Stimulated activated CD8-positive, alpha-beta memory T cell treated with anti-CD3 and anti-CD28 coated beads, Interleukin-2, amount 100 ng/mL, for 1 hour (primary cell): ENCODE measurements at places on chromosomes 7 and 10.
A peak's percentile ranks its signal among the peaks of the same experiment; 100 is the strongest.

DNA sequence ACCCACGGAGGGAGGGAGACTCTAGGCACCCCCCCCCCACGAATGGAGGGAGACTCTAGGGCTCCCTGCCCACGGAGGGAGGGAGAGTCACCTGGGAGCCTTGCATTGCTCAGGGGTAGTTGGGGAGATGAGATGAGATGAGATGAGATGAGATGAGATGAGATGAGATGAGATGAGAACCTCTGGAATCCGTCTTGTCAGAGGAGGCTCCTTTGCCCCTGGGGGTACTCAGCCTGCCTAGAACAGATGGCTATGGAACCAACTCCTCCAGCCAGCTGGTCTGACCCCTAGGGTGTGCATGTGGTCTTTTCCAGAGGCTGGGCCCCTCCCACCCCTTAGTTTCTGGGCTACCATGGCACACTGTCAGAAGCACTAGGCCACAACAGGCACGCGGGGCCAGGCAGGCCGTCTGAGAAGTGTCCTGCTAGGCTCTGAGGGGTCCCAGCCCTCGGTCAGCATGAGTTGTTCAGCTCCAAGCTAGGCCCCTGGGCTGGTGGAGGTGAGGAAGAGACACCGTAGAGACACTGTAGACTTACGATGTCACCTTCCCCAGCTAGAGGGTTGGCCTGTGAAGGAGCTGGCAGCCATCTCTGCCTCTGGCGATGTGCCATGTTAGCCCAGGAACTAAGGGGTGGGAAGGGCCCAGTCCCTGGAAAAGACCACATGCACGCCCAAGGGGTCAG is 8.8 kb downstream of the TSPAN15 start:
- DNase-seq = no peak

GRCh38 chr7:17434841-17435692 is 136.6 kb downstream of the AHR start:
- DNase-seq = no peak

- no peak for DNase-seq
Observed at GRCh38 chr7:128200376-128200775, 40.7 kb upstream of the LEP start.

- no peak for DNase-seq
Observed at GRCh38 chr10:113656896-113657295, 6.9 kb downstream of the NRAP start.

DNA sequence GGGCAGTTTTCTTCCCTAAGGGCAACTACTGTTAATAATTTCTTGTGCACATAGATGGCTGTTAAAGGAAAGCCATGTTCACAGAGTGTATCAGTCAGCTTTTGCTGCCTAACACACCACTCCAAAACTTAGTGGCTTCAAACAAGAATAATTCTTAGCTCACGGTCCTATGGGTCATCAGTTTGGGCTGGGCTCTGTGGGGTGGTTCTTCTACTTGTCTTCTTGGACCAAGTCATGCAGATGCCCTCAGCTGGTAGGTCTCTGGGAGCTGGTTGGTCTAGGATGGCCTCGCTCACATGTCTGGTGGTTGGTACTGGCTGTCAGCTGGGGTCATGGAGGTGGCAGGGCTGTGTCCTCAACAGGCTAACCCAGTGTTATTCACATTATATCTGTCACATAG is 39.6 kb downstream of the TBATA start:
- DNase-seq = no peak

DNA sequence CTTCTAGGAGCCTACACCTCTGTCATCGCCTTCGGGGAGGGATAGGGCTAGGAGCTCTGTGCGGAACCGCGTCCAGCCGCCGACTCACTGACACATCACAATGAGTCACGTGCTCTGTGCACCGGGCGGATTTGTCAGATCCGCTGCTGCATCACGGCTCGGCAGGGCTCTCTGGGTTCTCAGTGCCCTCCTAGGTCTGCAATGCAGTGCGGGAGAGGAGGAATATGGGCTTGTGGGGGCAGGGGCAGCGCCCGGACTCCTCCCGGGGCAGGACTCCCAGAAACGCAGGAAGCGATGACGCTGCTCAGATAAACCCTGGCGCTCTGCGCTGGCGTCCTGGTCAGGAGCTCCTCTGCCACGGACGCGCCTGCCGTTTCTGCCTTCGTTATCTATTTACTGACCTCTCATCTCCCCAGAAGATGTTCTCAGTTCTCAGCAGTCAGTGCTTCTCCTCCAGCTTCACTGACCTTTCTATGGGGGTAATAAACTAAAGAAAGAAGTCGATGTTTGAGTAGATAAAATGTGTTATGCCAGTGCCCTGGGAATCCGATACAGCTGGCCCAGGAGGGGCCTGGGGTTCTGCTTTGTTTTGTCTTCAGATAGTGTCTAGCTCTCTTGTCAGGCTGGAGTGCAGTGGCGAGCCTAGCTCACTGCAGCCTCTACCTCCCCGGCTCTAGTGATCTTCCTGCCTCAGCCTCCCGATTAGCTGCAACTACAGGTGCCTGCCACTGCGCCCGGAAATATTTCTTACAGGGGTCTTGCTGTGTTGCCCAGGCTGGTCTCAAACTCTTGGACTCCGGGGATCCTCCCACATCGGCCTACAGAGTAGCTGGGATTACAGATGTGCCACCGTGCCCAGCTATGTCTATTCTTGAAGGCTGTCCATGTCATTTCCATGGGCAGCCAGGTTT is 22.8 kb upstream of the ITGB1 start:
- DNase-seq = peak; percentile 64

GRCh38 chr7:23212841-23213240 is 31.0 kb downstream of the NUP42 start:
- DNase-seq = no peak

DNA sequence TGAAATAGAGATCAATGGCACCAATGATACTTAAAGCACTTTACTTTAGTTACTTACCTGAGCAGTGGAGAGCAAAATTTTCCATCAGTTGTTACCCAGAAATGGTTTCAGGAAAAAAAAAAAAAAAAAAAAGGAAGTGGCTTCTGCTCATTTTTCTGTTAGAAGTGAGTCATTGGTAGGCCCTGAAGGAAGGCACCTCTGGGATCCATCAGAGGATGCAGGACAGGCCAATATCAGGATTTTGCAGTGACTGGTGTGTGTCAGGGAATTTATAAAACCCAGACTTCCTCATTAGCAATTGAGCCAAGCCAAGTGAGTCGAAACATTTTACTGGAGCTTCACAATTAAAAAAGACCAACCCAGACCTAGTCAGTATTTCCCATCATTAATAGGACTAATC is 2.3 kb upstream of the SMIM30 start:
- no peak for DNase-seq

GRCh38 chr10:80132299-80133139 is at the start of gene PLAC9:
Gene PLAC9 (plus strand): TSS chr10:80132730. CDS start chr10:80132763, 33 bp downstream.
- no peak for DNase-seq

- no peak for DNase-seq
Observed at GRCh38 chr10:31318382-31318853, 598 bp upstream of the ZEB1 start.

GRCh38 chr7:37557571-37558209 is 109.0 kb upstream of the ELMO1 start:
- DNase-seq = no peak

- DNase-seq = peak; percentile 62
Observed at GRCh38 chr10:133307776-133308420, 774 bp downstream of the TUBGCP2 start.

DNA sequence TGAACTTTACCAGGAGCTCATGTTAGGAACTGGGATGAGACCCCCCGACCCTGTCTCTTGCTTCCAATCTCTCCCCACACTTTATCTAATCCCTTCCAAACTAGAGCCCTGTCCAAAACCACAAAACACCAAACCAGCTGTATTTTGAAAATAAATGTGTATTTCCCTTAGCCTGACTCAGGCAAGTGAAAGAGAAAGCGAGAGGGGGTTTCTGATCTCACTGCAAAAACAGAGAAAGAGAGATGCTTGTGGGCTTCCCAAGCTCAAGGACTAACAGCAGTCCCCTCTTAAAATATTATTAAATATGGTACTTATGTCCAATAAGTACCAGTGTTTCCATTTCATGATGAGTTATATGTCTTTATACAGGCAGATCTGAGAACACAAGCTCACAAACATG is 122.0 kb downstream of the AGMO start:
- DNase-seq = no peak

- DNase-seq = no peak
Observed at GRCh38 chr10:95729323-95730055, 26.5 kb upstream of the ENTPD1 start.

DNA sequence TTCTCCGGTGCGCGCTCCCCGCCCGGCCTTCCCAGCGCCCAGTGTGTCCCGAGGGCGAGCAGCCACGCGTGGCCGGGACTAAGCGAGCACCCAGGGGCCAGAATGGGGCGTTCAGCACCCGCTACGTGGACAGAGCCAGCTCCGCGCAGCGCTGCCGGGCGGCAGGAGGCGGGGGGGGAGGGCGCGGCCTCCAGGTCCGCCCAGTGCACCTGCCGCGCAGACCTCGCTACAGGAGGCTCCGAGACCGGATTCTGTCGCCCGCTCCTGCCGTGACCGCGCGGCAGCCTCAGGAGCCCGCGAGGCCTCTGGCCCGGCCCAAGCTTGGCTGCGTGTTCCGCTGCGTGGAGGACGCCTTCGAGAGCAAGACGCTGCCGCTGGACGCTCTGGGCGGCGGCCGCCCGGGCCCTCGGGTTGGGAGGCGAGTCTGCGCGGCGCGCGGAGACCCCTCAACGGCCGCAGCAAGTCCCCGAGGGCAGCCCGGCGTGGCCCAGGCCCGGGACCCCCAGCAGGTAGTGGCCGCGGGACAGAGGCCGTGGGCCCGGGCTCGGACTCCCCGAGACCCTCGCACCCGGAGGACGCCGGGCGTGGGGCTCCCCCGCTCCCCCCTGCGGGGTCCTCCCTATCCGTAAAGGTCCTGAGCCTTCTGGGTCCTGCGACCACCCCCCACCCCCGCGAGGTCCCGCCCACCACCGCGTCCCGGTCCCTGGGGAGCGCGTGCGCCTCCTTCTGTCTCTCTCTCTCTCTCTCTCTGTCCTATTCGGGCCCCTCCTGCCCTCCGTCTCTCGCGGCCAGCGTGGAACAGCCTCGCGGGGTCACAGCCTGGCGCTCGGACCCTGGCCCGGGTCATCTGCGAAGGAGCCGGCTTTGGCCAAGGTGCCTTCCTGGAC is 904 bp upstream of the DPYSL4 start:
- no peak for DNase-seq

DNA sequence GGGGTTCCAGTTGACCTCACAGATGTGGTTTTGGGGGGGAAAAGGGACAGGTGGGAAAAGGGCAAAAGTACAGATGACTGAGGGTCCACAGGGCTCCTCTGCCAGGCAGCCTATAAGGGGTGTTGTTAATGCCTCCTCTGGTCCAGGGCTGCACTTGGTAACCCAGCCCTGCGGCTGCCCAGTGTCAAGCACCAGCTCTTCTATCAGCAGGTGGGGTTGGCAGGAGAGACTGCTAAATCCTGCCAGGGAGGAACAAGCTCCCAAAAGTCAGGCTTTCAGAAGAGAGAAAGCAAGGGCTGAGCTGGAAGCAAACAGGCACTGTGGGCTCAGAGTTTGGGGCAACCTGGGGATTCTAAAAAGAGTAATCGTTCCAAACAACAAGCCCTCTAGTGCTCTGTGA is 39.1 kb downstream of the LRRC20 start:
- no peak for DNase-seq

GRCh38 chr10:5448333-5449001 is 36.1 kb downstream of the NET1 start:
- DNase-seq = no peak

- DNase-seq = no peak
Observed at GRCh38 chr7:74525881-74526280, 72.2 kb downstream of the GTF2IRD1 start.

DNA sequence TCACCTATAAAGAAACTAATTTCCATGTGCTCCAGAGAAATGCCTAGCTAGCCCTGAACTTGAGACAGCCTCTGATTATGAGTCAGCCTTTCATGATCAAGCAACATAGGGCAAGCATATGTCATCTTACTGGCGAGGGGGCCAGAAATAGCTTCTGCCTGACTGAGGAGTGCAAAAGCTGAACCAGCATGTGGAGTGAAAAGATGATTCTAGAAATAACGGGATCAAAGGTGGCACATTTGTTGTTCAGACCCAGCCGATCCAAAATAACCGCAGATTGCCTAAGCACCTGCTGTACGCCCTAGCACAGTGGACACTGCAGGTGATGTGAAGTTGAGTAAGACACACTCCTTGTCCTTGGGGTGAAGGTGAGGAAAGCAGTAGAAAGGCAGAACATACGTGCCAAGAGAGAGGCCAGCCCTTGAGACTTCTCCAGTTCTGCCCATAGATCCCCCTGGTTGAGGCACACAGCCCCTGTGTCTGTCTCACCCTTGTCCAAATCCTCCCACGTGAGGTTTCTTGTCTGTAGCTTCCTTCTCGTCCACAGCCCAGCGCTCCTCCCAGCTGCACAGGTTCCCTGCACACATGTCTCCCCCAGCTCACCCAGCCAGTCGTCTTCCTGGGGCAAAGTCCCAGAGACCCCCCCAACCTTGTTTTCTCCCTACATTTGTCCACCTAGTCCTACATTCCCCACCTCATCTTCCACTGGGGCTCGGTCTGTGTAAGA is 2.8 kb upstream of the BCL7B start:
- no peak for DNase-seq

GRCh38 chr10:28853195-28853594 is 175.9 kb downstream of the BAMBI start:
- DNase-seq = no peak

DNA sequence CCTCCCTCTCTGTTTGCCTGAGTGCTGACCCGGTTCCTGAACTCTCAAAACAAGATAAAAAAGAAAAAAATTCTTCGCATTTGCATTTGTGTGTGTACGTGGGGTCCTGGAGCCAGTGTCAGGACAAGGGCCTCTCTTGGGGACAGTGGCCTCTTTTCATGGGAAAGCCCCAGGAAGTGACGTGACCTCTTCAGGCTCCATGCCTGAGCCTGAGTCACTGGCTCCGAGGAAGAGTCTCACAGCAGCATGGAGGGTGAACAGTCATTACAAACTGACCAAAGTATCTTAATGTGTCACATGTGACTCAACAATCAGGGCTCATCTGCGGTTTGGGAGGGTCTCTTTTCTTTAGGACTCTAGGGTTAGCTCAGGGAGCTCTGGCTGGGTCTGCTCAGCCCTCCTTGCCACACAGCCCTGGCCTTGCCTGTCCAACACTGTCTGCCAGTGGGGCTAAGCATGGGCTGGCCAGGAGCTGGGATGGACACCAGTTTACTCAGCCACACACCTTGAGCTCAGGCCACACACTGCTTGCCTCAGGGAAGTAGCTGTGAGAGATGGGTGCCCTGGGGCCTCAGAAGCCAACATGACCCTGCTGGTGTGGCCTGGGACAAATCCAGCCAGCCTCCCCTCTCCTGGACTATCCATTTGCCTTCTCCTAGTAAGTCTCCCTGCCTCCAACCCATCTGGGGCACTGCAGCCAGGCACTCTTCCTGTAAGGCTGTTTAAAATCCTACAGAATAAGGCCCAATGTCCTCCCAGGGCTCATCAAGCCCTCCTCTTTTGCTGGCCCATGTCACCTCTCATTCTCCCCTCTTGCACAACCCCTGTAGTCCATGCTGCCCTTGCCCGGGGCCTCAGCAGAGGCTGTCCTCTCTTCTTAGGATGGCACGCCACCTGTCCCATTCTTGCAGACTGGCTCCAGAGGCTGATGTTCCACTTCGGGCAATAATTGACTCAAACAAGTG is 10.5 kb downstream of the TMEM273 start:
- no peak for DNase-seq

- no peak for DNase-seq
Observed at GRCh38 chr7:143811-144453, 48.4 kb upstream of the FAM20C start.

- DNase-seq = no peak
Observed at GRCh38 chr7:139035586-139036353, at the start of gene ZC3HAV1L. Gene ZC3HAV1L (minus strand): TSS chr7:139036042. CDS start chr7:139036017, 25 bp downstream.
